ENCODE measurements at places on chromosomes 6 and 20.

DNA sequence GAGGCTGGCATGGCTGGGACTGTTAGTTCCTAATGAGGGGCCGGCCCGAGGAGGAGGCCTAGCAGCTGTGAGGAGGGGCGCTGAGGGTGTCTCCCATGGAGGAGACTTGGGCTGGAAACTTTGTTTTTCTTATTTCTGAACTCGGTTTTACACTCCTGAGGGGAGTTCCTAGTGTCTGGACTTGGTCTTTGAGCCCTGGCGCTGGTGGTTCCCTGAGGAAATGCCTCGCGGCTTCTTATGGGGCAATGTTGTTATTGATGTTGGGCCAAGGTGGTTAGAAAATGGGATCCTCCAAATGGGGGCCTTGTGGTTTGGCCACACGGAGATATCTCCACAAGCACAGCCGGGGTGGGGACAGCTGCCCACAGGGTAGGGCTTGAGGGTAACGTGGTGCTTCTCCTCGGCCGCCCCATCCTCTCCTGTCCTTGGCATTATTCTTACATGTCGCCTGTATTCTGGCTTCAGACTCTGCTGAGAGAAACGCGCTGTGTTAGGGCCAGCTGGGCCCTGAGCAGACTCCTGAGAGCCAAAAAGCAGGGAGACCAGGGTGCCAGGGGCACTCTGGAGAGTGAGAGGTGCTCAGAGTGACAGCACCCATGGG lies 136.9 kb downstream of the FOXO3 start:
- no peak for DNase-seq

- DNase-seq, result no peak
These were observed 121.0 kb upstream of the RNF24 start for GRCh38 chr20:4136078-4136966.

DNA sequence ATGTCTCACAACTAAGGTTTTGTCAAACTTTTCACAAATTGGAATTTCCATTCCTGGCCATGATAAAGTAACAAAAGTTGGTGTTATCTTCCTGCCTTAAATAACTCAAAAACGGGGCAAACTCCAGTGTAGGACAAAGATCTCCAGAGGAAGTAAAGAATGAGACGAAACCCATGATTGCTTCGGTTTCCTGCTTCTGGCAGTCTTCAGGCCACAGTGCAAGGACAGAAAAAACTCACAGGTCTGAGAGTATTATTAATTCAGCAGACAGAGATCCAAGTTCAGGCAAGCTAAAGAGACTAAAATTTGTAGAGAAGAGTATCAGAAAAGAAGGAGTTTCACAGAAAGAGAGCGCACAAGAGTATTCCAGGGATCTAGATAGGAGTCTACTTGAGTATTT lies 64.8 kb upstream of the RCAN2 start:
- no peak for DNase-seq

DNA sequence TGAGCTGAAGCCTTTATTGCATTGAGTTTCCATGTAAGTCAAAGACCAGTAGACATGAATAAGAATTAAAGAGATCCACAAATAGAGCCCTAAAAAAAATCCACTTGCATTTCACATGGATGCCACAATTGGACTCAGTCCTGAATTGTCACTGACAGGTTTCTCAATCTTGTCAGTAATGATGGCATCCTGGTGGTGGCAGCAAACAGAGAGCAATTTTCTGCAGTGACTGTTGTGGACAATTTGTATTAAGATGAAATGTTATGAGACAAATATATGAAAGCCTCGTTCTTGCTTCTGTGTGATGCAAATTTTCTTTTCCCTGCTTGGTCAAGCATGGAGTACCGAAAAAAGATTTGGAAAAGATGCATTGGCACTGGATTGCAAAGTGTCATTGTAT lies 278.9 kb downstream of the SAMD5 start:
- DNase-seq, result peak; percentile 20

GRCh38 chr6:81979329-81979728 lies 226.8 kb upstream of the TENT5A start:
- no peak for DNase-seq

DNA sequence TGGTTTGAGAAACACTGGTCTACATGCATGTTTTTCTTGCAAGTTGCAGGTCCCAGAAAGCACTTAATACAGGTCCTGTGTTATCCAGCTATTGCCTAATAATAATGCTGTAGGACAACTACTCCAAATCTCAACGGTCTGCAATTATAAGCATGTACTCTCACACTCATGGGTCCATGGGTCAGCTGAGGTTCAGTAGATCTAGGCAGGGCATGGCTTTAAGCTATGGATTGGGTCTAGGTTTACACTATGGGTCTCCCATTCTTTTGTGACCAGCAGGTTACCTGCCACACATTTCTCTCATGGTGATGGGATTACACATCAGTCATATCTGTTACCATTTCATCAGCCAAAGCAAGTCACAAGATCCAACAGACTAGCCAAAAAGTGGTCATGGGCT lies 13.9 kb downstream of the ISM1 start:
- no peak for DNase-seq

DNA sequence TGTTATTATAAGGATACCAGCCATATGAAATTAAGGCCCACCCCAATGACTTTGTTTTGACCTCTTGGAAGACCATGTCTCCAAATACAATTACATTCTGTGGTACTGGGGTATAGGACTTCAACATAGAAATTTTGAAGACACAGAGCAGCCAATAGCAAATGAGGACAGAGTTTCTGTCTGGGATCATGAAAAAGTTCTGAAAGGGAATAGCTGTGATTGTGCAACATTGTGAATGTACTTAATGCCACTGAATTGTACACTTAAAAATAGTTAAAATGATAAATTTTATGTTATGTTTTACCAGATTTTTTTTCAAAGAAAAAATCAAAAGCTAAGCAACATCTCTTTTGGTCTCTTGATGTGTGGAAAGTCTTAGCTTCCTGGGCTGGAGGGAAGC lies 27.0 kb upstream of the AGPAT4 start:
- DNase-seq, result no peak

DNA sequence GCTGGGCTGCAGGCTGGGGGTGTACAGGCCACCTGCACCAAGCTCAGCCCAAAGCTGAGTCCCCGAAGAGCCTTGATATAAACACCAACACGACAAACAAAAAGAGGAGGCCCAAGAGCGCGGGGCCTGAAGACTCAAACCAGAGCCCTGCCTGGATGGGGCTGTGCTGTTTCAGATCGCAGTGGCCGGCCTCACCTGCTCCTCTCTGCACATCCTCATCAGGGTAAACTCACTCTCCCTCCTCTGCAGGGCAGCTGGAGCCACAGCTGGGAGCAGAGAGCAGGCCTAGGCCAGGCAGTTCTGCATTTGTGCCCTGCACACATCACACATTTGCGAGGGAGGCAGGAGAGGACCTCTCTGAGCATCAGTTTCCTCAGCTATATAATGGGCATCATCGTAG lies 3.7 kb upstream of the RBM38 start:
- no peak for DNase-seq

GRCh38 chr20:56628873-56629463 lies at the start of gene TFAP2C:
TFAP2C (plus strand) TSS chr20:56629306; CDS start chr20:56629545, 239 bp downstream.
- no peak for DNase-seq

DNA sequence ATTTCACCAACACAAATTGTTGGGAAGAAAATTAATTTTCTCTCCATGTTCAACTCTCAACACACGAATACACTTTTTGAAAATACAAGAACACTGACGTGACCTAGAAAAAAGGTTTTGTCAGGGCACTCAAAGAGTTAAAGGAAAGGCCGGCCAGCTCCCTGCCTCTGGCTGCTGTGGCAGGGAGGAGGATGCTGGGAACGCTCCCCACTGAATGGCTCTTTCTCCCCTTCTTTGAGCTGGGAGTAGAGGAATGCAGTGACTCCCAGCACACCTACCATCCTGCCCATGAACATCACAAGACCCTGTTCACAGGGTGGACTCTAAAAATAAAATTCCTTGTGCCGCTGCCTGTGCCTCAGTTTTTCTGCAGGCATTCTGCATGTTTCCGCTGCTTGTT lies 47.0 kb downstream of the MAP3K5 start:
- no peak for DNase-seq

- DNase-seq, result no peak
These were observed 688.4 kb downstream of the HTR1B start for GRCh38 chr6:76774781-76775384.

DNA sequence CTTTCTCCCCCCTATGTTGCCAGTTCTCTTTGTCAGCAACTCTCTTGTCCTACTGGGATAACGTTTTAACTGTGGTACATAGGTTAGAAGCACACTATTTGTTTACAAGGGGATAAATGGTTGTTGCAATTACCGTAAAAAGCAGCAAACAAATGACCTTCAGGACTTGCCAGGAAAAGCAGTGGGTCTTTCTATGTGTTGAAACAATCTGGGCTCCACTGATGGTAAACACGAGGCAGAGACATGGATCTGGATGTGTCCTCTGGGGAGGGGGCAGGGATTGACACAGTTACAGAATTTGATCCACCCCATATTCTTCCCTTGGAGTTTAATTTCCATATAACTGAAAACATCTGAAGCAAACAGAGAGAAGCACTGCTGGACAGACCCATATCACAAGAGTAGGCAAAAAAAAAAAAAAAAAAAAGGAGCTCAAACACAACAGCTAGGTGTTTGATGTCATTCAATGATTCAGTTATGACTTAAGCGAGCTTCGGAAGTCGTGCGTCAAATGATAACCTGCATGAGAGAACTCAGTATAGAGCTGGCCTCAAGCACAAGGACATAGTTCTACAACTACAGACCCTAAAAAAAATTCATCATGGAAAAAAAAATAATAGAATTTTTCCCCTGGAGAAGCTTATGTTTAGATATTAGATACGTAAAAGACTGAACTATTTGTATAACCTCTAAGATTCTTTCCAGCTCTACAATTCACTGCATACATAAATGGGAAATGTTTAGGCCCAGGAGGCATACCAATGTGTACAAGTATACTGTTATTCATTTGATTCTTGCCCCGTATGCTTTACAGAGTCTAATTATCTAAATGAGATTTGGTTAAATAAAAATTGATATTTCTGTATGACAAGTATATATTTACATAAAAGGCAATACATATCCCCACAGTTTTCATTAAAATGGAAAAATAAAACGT lies 127.7 kb downstream of the ALDH8A1 start:
- DNase-seq, result no peak

DNA sequence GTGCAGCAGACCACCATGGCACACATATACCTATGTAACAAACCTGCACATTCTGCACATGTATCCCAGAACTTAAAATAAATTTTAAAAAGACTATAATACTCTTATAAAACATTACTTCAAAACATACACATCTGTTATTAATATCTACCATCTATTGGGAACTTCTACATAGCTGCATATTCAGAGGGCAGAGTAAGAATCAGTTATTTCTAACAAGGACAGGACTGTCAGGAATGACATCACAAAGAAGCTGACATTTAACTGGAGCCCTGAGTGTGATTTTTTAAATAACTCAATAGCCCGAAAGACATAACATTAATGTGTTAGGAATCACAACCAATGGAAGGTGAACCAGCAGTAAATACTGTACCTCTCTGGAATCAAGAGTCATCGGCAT lies 276.7 kb upstream of the ECI2 start:
- DNase-seq, result no peak

DNA sequence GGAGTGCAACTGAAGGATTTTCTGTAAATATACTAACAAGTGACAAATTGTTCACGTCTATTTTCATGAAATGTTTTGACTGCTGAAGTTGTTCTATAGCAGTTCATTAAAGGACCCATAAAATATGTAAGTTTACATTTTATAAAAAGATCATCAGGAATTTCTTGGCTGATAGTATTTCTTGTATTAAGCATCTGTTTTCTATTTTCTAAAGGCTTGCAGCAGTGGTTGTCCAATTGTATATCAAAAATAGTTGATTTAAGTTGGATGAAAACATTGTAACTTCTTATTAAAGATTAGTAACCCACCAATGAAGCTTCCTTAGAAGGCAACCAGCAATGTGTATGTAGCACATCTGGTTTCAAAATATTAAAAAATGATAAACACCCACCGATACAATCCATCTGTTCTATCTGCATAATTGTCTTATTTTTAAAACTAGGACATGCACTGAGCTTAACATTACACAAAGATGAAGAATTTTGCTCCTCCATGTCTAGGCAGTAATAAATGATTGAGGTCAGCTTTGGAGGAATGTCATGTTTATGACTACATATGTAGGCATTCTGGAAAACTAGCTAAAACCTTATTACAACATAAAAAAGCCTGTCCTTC lies 301.3 kb upstream of the TCF21 start:
- DNase-seq, result no peak

DNA sequence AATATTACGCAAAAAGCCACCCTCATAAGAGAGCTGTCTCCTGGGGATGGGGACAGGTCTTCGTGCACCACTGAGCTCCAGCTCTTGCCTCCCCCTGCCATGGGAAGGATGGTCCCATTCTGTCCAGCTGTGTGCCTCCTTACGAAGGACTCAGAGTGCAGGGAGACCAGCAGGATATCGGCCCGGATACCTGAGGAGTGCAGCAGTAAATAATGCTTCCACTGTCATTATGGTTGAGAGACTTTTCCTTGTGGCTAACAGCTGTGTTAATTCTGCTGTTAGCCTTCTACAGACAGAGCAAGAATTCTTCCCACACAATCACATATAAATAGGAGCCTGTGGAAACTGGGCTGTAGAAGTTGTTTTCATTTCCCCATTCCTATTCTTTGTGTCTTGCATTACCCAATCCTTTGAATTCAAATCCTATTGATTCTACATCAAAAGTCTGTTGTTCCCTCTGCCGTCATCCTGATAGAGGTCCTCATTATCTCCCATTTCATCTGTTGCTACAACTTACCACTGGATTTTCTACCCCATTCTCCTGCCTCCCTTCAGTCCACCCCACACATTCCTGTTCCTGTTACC lies 364.6 kb upstream of the SOX4 start:
- no peak for DNase-seq

- no peak for DNase-seq
These were observed 47.0 kb upstream of the DST start for GRCh38 chr6:56689663-56690062.

Measured in Kasumi-1 (cell line).